ENCODE measurements at places on chromosomes 12 and 14.

GRCh38 chr12:97194546-97194945 lies 268.1 kb upstream of the RMST start:
- no peak for DNase-seq

- DNase-seq, result no peak
Observed at GRCh38 chr12:130090542-130090941, 71.7 kb upstream of the FZD10 start.

DNA sequence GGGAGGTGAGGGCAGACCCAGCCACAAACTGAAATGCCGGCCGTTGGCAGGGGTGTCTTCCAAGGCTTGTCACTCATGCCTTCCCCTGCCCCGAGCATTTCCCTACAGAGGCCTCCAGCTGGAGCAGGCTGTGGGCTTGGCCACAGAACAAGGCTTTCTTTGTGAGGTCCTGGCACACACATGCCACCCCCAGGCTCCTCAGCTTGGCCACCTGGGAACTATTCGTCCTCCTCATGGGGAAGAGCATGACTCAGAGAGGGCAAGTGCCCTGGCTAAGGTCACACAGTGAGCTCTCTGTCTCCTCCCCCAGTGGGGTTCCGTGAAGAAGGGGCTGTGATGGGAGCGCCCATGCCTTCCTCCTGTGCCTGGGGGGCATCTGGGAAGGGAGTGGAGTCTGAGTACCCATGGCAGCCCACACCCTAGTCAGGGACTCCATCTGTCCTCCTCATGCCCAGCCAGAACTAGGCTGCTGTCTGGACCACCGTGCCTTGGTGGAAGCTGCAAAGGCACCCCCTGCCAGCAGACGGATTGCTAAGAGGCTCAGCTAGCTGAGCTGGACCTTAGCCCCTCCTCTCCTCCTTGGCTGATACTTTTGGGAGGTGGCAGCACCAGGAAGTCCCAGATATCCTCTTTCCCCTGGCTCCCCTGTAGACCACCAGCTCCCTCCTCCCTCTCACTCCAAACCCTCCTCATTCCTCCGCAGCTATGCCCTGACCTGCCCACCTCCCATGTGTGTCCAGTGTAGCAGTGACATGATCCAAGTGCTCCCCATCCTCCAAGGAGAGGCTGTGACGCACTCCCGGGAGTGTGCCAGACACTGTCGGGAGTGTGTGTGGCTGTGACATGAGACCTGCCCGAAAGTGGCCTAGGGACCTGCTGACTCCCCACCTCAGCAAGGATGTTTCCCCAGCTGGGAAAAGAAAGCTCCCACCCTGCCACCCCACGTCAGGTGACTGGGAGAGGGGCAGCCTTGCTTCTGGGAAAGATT lies 21.4 kb downstream of the ABCB9 start:
- DNase-seq, result no peak

DNA sequence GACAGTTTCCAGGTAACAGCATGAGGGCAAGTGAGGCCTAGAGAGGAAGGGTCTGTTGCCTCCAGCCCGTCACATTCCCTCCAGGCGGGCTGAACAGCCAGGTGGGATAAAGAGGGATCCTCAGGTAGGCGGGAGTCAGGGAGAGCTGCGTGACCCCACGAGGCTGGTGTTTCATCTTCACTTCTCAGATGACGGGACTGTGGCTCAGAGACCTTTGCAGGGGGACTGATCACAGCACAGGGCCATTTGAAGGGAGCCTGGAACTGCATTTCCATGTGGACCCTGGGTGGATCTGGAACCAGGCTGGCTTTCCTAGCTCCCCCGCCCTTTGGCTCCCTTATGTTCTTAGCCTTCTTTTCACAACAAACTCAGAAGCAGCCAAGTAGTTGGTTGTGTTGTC lies 37.4 kb downstream of the SH2B3 start:
- DNase-seq, result no peak

- DNase-seq, result no peak
Observed at GRCh38 chr12:12941450-12942350, 10.3 kb downstream of the GPRC5D start.

DNA sequence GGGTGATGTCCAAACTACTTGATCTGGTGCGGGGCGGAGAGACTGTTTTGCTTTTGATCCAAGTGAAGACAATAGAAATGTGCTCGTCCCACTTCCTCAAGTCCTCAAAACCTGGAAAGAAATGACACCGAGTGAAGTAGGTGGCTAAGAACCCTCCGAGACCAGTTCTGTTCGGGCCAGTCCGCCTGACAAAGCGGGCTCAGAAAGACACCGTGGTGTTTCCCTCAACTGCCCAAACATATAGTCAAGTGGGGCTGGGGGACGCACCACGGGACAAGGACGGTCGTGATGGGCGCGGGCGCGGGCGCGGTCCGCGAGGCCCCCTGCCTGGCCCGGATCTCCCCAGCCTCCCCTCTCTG lies 1.6 kb downstream of the PHLDA1 start:
- DNase-seq, result peak; percentile 32

- peak; percentile 42 for DNase-seq
Observed at GRCh38 chr12:89016970-89017778, 335.1 kb downstream of the DUSP6 start.

DNA sequence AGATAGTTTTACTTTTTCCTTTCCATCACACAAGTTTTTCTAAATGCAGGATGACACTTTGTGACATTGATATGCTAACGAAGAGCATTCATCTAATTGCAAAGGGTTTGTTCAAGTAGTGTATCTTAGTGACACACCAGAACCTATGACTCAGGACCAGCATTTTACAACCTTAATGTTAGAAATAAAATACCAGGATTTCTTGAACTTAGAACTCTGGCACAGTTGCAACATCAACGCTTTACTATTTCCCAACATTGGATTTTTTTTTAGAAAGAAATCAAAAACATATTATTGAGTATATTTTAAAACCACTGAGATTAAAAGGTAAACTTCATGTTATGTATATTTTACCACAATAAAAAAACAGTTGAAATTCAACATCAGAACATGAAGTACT lies 17.9 kb upstream of the PLEKHG6 start:
- DNase-seq, result peak; percentile 55

- DNase-seq, result no peak
Observed at GRCh38 chr12:132179431-132180362, 35.4 kb downstream of the NOC4L start.
